ENCODE measurements at places on chromosomes 6 and 20.

GRCh38 chr6:41073968-41074691 lies 1.4 kb downstream of the NFYA start:
- no peak for DNase-seq

DNA sequence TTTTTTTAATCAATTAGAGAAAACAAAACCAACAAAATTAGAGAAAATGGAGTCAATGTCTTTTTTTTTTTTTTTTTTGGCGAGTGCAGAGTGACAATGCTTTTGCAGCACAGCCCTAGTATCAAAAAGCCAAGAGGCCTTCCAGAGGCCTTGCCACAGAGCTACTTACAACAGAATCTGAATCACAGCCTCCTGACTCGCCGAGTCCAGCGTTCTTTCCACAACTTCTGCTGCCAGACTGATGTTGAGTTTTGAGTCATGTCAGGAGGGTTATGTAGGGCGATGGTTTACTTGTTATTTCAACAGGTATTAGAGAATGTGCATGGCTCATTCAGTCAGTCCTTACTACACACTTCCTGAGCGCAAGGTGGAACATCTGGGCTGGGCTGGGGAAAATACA lies 88.6 kb downstream of the FNDC1 start:
- no peak for DNase-seq

DNA sequence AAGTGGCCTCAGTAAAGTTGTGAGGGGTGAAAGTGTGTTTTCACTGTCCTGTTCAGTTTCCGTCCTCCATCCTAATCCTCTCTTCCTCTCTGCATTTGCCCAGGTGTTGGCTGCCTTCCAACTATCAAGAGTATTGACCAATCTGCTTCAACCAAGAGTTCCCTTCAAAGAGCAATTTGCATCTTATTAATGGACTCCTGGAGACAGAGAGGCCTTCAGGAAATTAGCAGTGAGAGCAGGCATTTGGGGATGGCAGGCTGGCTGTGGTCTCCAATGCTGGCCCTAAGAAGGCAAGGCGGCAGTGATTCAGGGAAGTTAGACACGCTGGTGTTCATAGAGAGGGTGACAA lies 77.2 kb downstream of the GPR6 start:
- no peak for DNase-seq

DNA sequence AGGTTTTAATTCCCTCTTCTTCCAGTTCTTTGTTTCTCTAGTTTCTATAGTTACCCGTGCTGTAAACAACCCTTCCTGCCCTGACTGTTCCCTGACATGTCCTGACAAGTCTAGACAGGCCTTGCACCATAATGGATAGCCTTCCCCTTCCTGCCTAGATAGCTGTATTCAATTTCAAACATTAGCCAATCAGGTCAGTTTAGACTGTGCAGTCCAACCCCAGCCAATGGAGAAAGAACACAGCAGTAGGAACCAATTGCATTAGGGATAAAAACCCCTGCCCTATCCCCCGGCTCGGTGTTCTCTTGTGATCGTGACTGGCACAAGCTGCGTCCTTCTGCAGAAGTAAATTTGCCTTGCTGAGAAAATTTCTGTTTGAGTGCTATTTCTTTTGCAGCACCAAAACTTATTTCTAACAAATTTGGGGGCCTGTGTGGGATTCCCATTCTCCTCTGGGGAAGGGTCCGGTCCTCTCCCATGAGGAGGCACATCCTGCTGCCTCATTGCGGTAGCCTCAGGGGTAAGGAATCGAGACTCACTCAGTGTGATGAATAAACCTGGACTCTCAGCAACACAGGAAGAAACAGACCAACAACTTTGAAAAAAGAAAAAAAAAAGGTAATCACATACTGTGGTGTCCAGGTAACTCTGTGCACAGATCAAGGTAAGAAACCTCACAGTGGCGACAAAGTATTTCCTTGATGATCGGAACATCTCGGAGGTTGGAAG lies 248.7 kb upstream of the ECI2 start:
- no peak for DNase-seq

GRCh38 chr6:139903411-139904157 lies 529.1 kb upstream of the CITED2 start:
- DNase-seq, result no peak

- DNase-seq, result no peak
These were observed 3.6 kb downstream of the YTHDF1 start for GRCh38 chr20:63212393-63212730.

DNA sequence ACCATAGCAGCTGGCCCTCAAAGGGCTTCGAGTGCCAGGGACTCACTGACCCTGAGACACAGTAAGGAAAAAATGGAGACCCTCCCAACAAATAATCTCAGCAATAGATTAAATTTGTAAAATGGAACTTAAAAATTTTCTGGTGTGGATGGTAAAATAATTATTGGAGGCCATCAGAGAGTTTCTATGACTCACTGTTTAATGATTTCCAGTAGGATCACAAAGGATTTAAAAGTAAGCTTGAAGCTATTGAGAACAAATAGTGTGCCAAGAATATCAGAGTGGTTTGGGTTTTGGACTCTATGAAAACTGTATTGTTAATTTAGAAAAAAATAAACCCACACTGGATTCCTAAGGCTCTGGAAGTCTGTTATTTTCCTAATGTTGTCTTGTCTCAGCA lies 115.2 kb upstream of the AKIRIN2 start:
- DNase-seq, result no peak

All from fibroblast of skin of left biceps (primary cell).